Skeletal muscle cell (primary cell): ENCODE measurements at places on chromosomes 5 and 9.

GRCh38 chr5:171623107-171623506, 162.5 kb upstream of the SMIM23 start:
- no peak for DNase-seq

DNA sequence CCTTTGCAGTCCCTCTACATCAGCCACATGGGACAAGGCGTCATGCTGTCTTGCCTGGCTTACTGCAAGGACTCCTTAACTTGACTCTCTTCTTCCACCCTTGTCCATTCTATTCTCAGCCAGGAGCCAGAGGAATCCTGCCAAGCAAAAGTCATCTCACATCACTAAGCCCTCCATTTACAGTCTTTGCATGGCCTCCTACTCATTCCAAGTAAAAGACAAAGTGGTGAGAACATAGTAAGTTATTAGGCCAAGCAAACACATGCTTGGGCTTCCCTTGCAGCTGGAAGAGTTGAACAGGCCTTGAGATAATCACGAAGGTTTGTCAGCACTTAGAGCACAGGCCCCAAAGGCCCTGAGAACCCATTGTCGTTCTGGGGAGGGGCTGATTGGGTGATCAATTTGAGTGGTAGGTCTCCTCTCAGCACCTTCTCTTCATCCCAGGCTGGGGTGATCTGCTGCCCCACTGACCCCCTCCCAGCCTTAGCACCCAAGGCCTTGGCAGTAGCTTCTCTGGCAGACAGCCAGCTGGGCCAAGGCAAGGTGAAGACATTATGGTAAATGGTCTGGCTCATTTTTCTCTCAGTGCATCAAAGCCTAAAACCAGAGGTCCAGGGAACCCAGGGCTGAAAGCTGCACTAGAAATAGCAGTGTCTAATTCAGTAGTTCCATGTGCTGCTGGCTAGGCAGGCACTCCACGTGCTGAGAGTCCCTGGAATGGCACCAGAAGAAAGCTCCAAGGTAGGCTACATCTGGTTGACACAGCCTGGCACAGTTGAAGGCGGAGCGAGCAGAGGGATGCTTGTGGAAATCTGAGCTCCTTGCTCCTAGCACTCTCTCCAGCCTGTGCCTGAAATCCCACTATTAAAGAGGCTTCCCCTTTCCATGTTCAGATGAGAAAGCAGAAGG, 121.4 kb downstream of the ASTN2 start:
- no peak for DNase-seq

GRCh38 chr5:40355846-40356245, 323.9 kb upstream of the PTGER4 start:
- no peak for DNase-seq

GRCh38 chr5:102537011-102537410, 38.2 kb upstream of the SLCO6A1 start:
- no peak for DNase-seq

GRCh38 chr9:74122661-74123060, 374.5 kb upstream of the RORB start:
- DNase-seq, result no peak

GRCh38 chr9:71740199-71740598, 28.1 kb downstream of the CEMIP2 start:
- no peak for DNase-seq

DNA sequence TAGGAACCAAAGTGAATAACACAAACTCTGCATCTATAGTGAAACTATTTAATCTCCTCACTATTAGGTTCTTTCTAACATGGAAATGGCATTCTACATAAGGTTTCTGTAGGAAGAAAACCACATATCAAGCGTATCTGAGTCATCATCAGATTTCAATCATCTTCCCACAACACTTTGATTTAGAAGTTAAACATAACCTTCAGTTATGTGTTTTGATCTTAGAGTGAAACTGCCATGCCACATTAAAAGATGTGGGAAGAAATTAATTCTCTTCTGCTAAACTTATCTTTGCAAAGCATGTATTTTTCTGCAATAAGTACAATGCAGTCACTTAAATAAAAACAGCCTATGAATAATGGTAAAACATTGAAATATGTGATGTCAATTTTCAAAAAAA, 55.0 kb downstream of the MEF2C start:
- DNase-seq, result no peak

GRCh38 chr5:165559645-165560044, 2054.2 kb downstream of the MAT2B start:
- no peak for DNase-seq

- peak; percentile 45 for DNase-seq
Measured at GRCh38 chr9:89604729-89605464, at the start of gene GADD45G. Gene GADD45G, plus strand, starts transcription at chr9:89605012. Its CDS starts 110 bp downstream, at chr9:89605122.

GRCh38 chr5:104199771-104200170, 637.2 kb upstream of the NUDT12 start:
- peak; percentile 31 for DNase-seq

GRCh38 chr5:56056875-56057274, 62.1 kb upstream of the IL6ST start:
- DNase-seq, result no peak

GRCh38 chr9:93962561-93963440, 7.6 kb upstream of the BARX1 start:
- DNase-seq, result peak; percentile 44

DNA sequence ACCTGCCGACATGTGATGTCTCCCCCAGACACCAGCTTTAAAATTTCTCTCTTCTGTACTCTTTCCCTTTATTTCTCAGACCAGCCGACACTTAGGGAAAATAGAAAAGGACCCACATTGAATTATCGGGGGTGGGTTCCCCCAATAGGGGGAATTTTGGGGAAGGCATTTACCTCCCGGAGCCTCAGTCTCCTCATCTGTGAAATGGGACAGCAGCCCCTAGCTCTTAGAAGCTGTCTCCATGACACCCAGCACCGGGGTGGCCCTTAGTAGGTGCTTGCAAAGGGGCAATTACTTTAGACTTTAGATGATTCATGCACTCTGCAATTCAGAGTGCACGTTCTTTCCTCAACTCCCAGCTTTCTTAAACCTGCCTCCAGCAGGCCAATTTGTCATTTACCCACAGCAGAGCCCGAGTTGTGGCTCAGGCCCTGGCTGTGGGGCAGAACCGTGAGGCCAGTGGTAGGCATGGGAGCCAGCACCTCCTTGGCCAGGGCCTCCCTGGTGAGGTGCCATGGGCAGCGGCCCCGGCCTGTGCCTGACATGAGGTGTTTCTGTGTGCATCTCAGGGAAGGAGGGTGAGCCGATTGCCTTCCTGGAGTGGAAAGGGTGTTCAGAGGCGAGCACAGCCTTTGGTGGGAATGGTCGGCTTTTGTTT, 51.7 kb downstream of the SH3PXD2B start:
- no peak for DNase-seq

DNA sequence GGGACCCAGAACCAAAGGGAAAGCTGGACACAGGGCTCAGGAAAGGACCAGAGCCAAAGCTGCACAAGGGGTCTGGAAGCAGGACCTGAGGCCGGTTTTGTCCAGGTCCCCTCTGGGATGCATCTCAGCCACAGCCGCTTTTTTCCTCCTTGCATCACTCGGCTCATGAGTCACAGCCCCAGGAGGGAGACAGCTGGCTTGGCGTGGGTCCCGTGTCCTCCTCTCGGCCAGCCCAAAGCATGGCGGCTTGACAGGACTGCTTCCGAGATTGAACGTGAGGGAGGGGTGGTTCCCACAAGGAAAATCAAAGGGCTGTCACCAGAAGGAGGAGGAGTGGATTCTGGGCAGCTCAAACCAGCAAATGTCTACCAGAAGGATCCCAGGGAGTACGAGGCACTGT, 56.7 kb upstream of the CPLX2 start:
- peak; percentile 41 for DNase-seq

DNA sequence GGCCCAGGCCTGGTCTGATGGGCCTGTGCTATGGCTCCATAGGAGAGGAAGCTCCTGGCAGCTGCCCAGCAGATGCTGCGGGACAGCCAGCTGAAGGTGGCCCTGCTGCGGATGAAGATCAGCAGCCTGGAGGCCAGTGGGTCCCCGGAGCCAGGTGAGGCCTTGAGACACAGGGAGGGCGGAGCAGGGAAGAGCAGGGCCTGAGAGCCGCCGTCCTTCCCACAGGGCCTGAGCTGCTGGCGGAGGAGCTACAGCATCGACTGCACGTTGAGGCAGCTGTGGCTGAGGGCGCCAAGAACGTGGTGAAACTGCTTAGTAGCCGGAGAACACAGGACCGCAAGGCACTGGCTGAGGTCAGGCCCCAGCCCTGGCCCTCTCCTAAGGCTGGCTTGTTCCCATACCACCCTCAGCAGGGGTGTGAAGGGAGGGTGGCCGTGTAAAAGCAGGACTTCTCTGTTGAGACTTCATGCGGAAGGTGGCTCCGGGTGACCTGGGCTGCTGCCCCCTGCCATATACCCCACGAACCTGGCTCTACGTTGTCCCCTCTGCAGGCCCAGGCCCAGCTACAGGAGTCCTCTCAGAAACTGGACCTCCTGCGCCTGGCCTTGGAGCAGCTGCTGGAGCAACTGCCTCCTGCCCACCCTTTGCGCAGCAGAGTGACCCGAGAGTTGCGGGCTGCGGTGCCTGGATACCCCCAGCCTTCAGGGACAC, 4.5 kb downstream of the PKN3 start:
- no peak for DNase-seq

DNA sequence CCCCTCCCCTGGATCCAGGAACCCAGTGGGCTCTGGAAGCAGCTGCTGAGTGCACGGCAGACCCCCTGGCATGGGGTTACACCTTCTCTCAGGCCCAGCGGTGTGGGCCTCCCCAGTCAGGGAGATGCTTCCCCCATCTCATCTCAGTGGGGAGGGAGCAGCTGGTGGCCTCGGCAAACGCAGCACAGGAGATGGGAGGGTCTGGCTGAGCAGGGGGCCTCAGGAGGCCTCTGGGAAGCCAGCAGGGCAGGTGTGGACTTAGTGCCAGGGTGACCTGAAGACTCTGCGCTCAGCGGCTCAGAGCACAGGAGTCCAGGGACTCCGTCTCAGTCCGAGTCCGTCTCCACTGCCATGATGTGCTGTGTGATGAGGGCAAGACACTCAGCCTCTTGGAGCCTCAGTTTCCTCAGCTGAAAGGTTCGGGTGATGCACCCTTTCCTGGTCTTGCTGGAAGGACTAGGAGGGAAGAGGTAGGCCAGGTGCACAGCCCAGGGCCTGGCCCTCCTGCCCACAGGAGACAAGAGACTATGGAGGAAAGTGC, 100.6 kb downstream of the GTF3C4 start:
- no peak for DNase-seq

DNA sequence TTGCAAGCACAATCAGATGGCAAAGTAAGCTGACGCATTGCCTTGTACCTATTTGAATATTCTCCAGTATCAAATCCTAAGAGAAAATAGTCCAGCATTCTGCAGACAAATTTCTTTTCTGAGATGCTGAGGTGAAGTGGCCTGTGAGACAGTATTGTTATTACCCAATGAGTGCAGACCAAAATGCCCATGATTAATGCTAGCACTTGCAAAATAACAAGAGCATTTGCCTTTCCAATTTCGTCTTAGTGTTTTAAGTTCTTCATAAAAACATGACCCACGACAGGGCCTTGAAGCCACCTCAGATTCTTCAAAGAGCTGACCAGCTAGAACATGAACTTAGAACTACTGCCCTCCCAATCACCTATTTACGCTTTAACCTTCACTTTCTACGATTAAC, 2.6 kb upstream of the IQGAP2 start:
- DNase-seq, result no peak

DNA sequence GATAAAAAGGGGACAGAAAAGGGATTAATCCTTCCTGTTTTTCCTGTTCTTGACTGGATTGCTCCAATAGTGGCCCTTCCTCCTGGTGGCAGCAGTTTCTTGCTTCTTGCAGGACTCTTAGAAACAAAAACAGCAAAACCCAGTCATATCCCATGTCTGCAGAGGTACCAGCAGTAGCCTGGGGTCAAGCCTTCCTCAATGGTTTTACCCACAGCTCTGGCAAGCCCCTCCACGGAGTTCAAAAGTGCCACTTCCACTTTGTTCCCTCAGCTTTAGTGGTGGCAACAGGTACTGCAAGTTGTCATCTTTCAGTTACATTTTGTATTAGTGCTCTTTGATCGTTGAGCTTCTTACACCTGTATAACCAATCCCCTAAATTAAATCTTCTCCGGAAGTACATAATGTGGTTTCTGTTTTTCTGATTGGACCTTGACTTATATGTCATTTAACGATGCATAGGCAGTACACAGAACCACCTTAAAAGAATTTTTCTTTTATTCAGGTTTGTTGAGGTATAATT, 8.7 kb upstream of the RANBP6 start:
- DNase-seq, result no peak

DNA sequence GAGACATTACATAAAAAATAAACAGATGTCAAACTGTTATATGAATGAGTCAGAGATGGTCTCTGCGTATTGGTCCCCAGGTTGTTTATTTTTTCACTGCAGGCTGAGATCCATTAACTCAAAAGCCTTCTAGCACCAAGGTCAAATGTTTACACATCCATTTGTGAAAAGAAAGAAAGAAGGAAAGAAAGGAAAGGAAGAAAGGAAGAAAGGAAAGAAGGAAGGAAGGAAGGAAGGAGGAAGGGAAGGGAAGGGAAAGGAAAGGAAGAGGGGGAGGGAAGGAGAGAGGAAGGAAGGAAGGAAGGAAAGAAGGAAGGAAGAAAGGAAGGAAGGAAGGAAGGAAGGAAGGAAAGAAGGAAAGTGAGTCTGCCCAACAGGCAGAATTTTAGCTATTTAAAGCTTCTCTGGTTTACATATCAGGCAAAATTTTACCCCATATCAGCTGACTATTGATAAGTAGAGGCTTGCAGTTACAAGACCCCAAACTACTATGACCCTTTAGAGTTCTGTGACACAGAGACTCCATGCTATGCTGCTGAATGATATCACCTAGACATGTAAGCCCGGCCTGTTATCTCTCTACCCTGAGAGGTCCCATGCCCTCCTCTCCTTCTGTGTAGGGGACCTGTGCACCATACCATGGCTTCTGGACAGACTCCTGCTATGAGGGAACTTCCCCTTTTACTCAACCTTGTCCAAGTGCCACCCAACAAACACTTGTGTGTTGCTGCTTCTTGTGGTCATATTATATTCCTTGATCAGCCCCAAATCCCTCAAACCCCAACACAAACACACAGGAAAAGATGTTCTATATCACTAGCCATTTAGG, 59.0 kb downstream of the DRD1 start:
- DNase-seq, result no peak

DNA sequence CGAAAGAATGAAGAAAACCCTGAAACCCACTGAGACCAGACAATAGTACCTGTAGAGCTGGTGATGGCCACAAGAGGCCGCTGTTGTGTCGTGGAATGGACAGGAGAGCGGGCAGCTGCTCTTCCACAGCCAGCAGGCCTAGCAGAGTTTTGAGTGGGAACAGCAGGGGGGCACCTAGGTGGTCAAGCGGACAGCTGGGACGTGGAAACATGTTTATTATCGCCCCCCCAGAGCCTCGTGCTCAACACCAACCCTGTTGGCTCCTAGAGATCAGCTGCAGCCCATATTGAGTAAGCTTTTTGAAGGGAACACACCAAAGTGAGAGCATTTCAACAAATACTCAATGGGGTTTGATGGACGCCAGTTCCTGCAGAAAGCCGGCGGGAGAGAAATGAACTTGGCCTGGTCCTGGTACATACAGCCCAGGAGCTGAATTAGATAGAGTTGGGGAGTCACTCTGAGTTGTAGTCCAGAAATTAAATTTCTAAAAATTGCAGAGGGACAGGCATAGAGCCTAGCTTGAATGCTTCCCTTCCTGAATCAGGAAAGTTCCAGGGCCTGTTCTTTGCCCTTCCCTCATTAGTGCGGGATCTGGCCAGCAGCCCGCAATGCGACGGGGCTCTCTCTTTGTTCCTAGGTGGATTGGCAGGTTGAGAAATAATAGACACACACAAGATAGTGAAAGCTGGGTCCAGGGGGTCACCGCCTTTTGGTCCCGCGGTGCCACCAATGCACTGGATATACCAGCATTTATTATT, 33.8 kb downstream of the MFAP3 start:
- DNase-seq, result peak; percentile 25
